ENCODE measurements at places on chromosomes 5 and 9. TPM values are rescaled to one million over a fixed set of nuclear protein-coding genes. Genes with fewer than 3 reads are reported as not detected.

BHMT gene
- 0.95 TPM for total RNA-seq

GDNF gene
- not detected for total RNA-seq

OR13J1 gene
- not detected for total RNA-seq

WDR70 gene
- 15.8 TPM for total RNA-seq

CDH12 gene
- not detected for total RNA-seq

DNA sequence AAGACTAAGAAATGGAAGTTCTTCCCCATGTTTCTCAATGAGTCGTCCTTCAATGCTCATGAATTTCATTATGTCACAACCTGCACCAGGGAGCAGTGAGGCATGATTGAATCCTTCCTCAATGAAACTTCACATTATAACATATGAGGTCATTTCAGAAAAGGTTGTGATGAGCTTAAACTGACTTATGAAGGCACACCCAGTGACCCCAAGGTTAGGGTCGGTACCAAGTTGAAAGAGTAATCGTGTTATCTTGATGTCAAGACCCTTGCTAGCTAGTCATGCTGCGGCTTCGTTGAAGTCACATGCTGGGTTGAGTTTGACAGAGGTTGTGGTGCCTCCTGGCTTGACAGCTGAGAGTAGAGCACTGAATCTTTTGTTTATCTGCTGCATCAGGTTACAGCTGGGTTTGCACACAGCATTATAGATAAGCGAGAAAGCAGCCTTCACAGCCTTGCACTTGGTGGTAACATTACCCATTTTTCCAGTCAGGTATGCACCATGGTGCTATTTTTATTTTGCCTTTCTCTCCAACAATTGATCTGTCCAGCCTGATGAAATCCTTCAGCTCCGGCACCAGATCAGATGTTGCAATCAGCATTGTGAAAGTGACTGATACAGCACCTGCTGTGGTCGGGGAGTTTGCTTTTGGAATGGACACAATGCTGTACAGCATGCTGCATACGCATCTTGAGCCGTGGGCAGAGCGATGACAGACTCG lies 133.2 kb downstream of the ERCC6L2 start:
- no peak overlapping the region for H3K4me3 ChIP-seq
- no peak for DNase-seq
- no peaks in the 10 kb centered on the region for H3K4me1 ChIP-seq

GRCh38 chr9:120815075-120815474 lies 21.9 kb upstream of the FBXW2 start:
- peaks cover 53% of the 10 kb centered on the region for H3K36me3 ChIP-seq
- H3K27me3 ChIP-seq: no peaks in the 10 kb centered on the region
- H3K4me1 ChIP-seq: no peaks in the 10 kb centered on the region

GRCh38 chr5:96157841-96158291 lies 196.2 kb upstream of the ELL2 start:
- peak overlapping the region; percentile 15 for H3K27ac ChIP-seq
- no peak overlapping the region for H3K4me3 ChIP-seq
- no peaks in the 10 kb centered on the region for H3K27me3 ChIP-seq

- no peak overlapping the region for H3K4me3 ChIP-seq
- no peaks in the 10 kb centered on the region for H3K36me3 ChIP-seq
- no peak for DNase-seq
- no peaks in the 10 kb centered on the region for H3K27me3 ChIP-seq
Measured at GRCh38 chr5:142287096-142287972, 37.5 kb downstream of the SPRY4 start.

GRCh38 chr5:37810311-37810710 lies 29.5 kb downstream of the GDNF start:
- no peaks in the 10 kb centered on the region for H3K36me3 ChIP-seq
- H3K27me3 ChIP-seq: no peaks in the 10 kb centered on the region
- H3K27ac ChIP-seq: no peak overlapping the region
- H3K4me3 ChIP-seq: no peak overlapping the region
- DNase-seq: no peak

DNA sequence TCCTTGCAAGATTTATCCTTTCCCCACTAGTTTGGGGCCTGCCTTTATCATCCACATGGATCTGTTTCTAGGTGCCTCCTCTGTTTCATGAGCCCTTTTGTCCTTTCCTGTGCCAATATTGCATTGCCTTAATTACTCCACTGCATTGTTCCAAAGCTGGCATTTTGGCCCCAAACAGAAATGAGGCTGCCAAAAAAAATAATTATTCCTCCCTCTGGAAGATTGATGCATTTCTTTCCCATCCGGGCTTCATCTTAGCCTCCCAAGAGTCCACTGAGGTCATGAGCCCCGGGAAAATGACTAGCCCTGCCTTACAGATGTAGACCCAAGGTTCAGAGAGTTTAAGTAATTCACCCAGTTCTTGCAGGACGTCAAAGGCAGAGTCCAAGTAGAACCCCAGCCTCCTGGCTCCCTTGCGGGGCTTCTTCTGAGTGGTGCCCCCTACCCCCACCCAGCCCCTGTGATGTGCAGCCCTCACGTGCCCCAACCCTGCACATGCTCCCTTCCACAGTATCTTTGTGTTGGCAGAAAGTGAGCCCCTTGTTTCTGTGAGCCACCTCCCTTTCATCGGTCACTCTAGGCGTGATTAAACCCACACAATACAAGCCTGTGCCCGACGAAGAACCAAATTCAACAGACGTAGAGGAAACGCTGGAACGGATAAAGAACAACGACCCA lies 62.1 kb downstream of the TMOD1 start:
- no peaks in the 10 kb centered on the region for H3K36me3 ChIP-seq
- H3K4me3 ChIP-seq: no peak overlapping the region
- no peak for DNase-seq

DNA sequence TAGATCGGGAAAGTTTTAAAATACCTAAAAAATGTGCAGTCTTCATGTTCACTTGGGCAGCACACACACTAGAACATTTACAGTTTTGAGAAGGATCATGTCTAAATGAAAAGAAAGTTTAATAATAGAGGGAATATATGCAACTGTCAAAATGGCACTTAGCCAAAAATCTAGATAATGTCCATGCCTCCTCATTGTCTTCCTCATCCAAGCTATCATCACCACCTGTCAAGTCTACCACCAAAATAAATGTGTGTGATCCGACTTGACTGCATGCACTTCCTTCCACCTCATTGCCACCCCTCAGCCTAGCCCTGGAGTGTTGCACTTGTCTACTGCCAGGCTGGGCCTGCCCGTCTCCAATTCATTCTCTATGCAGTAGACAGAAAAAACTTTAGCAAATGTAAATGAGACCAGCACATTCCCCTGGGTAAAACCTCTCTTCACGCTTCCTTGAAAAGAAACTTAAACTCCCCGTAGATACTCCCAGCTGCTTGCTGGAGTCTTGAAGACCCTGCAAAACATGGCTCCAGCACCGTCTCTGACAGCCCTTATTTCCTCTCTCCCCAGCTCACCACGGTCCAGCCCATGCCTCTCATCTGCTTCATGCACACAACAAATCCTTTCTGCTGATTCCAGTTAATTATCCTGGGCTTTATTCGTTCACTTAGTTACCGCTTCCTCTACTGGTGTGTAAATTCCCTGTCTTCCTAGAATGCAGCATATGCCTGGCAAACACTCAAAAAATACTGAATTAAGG lies 66.9 kb downstream of the FANCC start:
- no peak overlapping the region for H3K27ac ChIP-seq
- no peak overlapping the region for H3K4me3 ChIP-seq

- DNase-seq: no peak
- H3K4me3 ChIP-seq: no peak overlapping the region
- no peaks in the 10 kb centered on the region for H3K36me3 ChIP-seq
- H3K27ac ChIP-seq: no peak overlapping the region
- H3K4me1 ChIP-seq: no peaks in the 10 kb centered on the region
Measured at GRCh38 chr9:99040911-99041582, 63.9 kb upstream of the TGFBR1 start.

GRCh38 chr9:81460693-81461092 lies 228.7 kb downstream of the TLE1 start:
- H3K4me1 ChIP-seq: no peaks in the 10 kb centered on the region
- H3K4me3 ChIP-seq: no peak overlapping the region
- H3K27me3 ChIP-seq: no peaks in the 10 kb centered on the region
- H3K36me3 ChIP-seq: no peaks in the 10 kb centered on the region
- no peak overlapping the region for H3K27ac ChIP-seq

Measured in esophagus squamous epithelium (tissue), 5 donors.